ENCODE measurements at places on chromosomes 16 and 17.

DNA sequence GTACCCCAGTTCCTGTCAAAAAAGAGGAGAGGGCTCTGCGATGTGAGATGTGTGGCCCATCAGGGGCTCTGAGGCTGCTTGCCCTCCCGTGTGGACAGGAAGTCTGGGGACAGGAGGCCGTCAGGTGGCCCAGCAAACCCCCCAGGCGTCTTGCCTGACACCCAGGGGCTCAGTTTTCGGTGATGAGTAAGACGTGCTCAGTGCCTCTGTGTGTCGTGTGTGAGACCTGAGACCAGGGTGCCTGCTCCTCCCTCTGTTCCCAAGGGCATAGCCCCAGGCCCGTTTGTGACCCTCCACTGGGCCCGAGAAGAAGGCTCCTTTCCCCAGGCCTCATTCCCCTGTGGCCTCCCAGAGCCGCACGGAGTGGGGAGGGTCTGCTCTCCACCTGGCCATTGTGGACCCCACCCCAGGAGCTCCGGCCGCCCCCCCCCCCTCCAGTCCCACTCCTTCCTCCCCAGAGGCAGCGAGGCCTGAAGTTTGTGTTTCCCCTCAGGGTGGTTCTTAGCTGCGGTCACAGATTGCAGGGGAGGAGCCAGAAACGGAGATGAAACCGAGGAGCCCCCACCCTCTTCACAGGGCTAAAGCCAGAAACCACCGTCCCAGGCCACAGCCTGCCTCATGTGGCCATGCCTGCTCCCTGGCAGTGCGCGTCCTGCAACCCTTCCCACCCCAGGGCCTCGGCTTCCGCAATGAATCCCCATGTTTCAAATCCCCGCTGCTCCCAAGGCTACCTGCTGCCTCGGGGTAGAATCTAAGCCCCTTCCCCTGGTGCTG lies 4.9 kb upstream of the ACTG1 start:
- no peak for DNase-seq

- peak; percentile 32 for DNase-seq
Observed at GRCh38 chr17:58447039-58447975, 30.0 kb upstream of the RNF43 start.

- DNase-seq: no peak
Observed at GRCh38 chr17:41539979-41540701, 12.0 kb upstream of the KRT19 start.

- DNase-seq: no peak
Observed at GRCh38 chr16:30656974-30657865, 1.0 kb upstream of the FBRS start.

DNA sequence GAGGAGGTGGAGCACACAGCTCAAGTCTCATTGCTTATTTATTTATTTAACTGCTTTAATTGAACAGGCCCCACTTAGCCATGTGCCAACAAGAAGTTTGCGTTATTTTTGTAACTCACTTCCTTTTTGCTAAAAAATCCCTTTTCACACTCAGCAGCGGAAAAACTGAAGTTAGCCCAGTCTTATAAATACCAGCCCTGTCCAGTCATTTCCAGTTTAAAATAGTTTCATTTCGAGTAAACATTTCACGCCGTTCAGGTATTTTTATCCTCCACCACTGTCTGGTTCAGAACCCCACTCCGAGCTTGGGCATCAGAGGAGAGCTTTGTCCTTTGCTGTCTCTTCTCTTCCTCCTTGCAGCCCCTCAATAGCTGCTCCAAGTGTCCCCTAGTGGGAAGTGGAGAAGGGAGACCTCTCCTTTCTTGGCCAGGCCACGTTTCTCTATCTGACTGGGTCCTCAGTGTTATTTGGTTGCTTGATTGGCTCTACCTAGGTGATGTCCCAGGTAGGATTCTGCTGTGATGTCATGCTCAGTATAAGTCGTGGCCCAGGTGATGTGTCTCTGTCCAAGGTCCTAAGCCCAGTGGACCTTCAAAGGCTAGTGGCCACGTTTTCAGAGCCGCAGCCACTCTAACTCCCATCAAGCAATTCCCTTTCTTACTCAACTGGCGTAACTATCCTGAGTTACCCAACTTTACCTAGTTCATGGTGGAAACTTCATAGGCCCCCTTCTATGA lies 53.0 kb upstream of the GAS7 start:
- no peak for DNase-seq
